ENCODE measurements at places on chromosomes 3 and 15.

- DNase-seq: no peak
Observed at GRCh38 chr3:61600195-61600594, 38.8 kb downstream of the PTPRG start.

DNA sequence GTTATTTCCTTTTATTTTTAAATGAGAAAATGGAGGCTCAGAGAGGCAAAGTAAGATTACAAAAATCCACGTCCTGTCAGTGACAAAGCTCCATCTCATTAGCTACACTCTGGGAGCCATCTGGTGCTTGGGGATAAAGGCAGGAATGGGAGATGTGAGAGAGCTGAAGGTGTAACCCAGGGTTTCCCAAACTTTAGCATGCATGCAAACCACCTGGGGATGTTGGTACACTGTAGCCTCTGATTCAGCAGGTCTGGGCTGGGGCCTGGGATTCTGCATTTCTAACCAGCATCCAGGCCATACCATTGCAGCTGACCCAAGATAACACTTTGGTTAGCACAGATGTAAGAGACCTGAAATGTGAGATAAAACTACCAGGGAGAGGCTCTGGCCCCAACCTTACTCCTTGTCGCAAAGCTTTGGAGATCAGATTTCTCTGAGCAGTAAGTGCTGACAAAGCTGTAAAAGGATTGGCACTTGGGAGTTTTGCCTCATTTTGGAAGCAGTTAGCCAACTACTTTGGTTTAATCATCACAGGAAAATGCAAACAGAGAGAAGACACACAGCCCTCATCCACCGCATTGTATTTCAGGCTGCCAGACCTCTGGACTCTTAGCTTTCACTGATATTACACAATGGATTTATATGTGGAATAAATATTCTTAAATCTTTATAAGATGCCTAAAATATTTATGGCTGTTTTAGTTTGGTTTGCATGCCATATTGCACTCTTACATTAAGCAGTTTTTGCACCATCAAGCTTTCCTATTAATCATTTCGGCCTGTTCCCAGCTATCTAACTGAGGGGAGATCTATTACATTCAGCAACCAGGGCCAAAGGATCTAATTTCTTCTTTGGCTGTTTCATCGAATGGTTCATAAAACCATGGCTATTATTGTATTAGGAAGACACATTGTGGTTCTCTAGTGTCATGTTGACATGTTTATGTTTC, 263.0 kb downstream of the EBLN2 start:
- DNase-seq: no peak

GRCh38 chr3:179842061-179842460, 189.2 kb downstream of the USP13 start:
- DNase-seq: no peak

DNA sequence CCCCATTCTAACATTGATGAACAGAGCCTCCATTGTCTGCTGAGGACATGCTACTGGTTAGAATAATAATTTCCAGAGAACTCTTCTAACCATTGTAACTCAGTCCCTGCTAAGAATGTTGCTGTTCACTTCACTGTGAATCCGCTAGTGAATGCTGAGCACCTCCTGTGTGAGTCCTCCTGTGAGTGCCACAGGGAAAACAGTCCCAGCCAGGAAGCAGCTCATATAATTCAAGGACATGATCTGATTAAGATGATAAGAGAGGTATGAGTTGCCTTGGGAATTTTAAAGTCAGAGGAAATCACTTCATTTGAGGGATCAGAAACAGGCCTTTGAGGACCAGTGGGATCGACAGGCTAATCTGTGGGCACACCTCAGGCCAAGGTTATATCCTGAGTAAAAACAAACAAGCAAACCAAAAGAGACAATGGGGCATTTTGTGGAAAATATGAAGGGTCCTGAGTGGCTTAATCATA, 33.9 kb upstream of the GPR160 start:
- no peak for DNase-seq

GRCh38 chr3:120438665-120439370, 12.0 kb downstream of the FSTL1 start:
- no peak for DNase-seq

- no peak for DNase-seq
Observed at GRCh38 chr3:171879472-171879871, 36.3 kb downstream of the TMEM212 start.

DNA sequence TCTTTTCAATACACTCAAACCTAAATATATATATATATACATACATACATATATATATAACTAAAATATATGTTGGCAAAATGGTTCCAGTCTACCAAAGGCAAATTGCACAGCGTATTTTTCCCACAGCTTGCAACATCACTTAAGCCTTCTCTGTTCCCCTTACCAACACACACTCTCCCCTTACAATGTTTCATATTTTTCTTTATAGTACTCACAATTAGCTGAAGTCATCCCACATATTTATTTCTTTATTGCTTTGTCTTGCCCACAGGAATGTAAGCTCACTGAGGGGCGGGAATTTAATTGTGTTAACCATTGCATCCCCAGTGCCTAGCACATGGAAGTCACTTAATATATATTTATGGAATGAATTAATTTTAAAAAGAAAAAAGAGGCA, 288.3 kb downstream of the ULK4 start:
- DNase-seq: no peak

GRCh38 chr15:93467337-93467736, 378.3 kb upstream of the RGMA start:
- DNase-seq: no peak

GRCh38 chr3:110318108-110318507, 753.5 kb upstream of the NECTIN3 start:
- DNase-seq: no peak

- no peak for DNase-seq
Observed at GRCh38 chr3:8964436-8965370, 1.4 kb upstream of the RAD18 start.

- no peak for DNase-seq
Observed at GRCh38 chr3:152556731-152557254, 278.1 kb upstream of the P2RY1 start.

DNA sequence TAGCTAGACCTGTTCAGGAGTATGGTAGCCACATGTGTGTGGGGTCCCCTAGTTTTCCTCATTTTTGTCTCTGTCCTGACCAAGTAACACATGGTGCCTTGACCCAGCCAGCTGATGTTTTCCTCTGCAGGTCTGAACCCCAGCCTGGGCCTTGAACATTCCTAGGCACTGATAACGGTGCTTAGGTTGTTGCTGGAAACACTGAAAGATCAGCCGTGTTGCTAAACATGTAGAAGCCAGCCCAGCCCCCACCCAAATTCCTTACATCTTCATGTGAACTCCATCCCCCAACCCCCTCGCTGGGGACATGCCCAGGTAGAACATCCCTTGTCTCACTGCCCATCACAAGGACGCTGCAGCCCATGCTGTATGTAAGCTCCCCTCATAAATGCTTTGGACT, 18.7 kb downstream of the RTP3 start:
- no peak for DNase-seq

DNA sequence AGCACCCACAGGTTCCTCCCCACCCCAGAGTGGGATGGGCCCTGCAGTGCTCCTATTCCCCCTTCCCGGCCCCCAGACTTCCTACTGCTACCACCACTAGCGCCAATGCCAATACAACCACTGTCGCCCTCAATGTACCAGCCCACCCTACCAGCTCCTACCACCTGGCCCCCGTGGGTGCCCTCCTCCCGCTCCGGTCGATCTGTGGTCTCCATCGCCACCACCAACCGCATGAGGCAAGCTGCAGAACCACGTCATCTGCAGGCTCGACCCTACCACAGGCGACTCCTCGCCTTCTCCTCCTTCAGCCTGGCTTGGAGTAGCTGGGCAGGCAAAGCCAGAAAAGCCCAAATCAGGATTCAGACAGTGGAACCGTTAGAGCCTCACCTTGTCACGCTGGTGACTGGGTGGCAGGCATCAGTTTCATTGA, 179.3 kb downstream of the POTEB3 start:
- DNase-seq: no peak

DNA sequence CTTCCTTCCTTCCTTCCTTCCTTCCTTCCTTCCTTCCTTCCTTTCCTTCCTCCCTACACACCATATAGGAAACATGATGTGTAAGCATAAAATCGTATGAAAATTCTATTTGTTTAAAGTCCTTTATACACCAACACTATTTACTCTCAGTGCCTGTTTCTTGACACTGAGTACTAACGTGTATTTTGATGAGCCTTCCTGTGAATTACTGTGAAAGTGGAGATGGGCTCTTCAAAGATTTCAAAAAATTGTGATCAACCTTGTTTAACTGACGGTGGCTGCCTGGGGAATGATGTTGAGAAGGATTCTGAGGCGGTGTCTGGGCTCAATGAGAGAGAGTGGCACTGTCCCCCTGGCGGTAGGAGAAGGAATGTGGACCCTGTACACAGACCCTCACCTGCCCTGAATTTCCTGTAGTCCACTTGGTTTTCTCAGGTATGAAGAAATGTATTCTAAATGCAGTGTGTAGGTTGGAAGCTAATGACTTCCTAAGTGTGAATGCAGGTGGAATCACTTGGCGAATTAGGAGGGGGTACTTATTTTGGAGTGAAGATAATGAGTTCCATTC, 237.9 kb downstream of the GAP43 start:
- DNase-seq: no peak

- no peak for DNase-seq
Observed at GRCh38 chr15:79307251-79307650, 3.7 kb upstream of the TMED3 start.

DNA sequence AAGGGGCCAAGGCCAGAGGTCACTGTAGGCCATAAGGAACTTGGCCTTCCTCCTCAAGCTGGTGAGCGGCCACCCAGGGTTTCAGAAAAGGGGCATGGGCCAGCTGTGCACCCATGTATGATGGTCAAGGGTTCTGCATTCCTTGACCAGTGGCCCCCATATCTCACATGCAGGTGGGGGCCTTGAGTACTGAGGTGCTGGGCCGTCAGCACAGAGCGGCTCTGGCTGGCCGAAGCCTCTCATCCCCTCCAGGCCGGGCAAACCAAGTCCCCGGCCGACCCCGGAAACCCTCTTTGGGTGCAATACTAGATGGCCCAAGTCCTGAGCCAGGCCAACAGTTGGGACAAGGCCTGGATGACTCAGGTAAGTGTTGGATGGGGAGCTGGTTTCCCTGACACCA, 9.5 kb downstream of the ALG3 start:
- DNase-seq: no peak

GRCh38 chr3:130085881-130086280, 4.2 kb downstream of the ALG1L2 start:
- no peak for DNase-seq

GRCh38 chr3:156148946-156149381, 28.6 kb downstream of the KCNAB1 start:
- DNase-seq: no peak

Measured in stimulated activated CD4-positive, alpha-beta T cell treated with anti-CD3 and anti-CD28 coated beads, Interleukin-1b, Interleukin-23, amount 100 ng/mL, for 1 hour (primary cell).